ENCODE measurements at places on chromosomes 16 and 17.

DNA sequence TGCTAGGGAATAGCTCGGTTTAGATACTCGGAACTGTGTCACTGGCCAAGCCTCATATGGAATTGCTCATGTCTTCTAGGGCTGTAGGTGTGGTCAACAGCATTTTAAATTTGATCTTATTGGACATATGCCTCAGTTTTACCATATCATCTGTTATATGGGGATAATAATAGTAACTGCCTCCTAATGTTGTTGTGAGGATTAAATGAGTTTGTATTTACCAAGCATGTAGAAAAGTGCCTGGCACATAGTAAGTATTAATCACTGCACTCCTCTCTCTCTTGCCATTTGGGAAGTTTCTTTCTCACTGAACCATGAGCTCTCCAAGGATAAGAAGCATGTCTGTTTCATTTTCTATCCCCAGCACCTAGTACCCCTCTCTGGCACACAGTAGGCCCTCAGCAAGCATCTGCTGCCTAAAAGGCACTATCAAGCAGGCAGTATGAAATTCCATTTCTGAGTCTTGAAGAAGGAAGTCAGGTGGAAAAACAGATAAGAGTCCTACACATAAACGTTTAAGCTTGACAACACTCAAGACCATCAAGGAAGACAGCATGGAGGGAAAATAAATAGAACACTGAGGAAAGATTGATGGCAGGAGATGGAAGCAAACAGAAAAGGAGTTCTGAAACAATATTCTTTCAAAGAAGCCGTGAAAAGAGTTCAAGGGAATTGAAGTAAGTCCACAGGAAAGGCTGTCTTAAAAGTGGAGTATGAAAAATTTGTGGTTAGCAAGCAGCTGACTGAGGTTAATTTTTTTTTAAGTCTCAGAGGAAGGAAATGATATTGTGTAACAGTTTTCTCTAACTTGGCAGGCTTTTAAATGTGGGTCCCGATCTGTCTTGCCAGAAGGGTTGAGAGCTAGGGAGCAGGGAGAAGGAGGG lies 2.2 kb upstream of the ATP6V0A1 start:
- DNase-seq = no peak

- no peak for DNase-seq
These were observed 11.7 kb downstream of the ABCC1 start for GRCh38 chr16:15961060-15961511.

DNA sequence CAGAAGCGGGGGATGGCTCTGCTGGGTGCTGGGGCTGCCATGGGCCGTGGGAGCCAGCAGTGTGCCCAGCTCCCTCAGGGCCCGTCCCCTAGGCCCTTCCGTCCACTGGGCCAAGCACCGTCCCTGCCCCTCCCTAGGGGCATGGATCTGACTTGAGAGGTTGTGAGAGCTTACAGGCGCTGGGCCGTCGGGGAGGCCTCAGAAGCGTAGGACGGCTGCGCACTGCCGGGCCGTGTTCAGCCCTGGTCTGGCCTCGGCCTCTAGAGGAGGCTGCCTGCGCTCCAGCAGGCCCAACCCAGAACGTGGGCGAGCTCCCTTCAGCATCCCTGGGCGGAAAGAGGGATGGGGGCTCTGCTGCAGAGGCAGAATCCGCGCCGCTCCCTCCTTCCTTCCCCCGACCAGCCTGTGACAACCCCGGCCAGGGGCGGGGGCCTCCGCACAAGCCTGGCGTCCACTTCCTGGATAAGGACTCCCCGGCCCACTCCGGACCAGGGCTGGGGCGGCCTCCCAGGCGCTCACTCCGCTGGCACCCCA lies 685 bp upstream of the MPG start:
- no peak for DNase-seq

DNA sequence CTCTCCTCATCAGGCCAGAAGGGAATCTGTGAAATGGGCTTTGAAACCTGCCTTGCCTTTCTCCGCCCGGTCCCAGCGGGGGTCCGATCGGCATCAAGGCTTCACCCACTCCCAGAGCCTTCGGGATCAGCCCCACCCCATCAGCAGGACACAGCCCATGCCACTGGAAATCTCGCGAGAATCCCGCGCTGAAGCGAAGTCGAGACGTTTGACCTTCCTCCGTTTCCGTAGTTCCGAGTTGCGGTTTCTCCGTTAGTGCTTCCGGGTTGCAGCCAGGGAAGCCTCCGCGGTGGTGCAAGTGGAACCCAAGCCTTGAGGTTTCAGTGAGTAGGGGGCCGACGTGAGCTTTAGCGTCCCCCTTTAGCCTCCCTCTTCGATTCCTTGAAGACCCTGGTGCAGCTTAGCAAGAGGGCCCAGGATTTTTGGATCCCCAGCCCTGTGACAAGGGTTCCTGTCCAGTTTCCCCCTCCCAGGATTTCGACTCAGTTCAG lies at the start of gene COASY:
COASY (plus strand) TSS at position 252 of the 491 bp plus-strand sequence. CDS start 475 bp downstream, outside the sequence.
- DNase-seq = peak; percentile 75

DNA sequence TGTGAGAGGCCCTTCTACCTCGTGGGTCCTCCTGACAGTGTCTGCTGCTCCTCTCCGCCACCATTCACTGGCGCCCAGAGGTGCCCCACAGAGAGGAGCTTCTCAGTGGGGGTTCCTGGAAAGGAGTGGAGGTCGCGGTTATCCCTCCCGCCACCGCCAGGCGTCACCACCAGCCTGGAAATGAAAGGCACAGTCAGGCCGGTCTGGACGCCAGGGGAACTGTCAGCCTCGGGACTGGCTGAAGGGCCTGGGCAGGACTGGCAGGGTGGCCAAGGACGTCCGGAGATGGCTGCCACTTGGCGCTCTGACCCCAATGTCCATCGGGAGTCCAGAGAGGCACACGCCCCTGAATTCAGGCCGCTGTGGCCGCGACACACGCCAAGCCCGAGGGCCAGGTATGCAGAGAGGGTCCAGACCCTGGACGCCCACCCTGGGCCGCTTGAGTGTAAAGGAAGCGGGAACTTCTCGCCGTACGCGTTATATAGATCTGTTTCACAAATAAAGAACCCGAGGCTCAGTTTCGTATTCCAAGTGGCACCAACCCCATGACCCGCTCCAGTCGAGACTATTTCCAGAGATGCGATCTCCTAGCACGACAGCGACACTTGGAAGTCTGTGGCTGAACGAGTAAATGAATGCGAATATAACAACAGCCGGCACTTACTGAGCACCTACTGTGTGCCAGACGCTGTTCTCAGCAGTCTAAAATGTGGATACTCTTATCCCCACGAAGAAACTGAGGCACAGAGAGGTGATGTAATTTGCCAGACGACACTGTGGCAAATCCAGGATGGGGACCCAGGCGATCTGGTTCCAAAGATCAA lies 7.6 kb upstream of the NXPH3 start:
- DNase-seq = peak; percentile 86

DNA sequence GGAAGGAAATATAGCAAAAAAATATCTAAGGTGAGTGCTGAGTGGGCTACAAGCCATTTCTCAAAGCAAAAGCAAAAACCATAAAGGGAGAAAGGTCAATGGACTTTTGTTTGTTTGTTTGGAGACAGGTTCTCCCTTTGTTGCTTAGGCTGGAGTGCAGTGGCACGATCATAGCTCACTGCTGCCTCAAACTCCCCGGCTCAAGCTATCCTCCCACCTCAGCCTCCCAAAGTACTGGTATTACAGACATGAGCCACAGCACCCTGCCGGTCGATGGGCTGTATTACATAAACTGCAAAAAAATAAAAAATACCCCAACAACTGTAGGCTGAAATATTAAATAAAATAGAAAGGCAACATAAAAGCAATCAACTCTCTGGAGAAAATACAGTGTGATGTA lies 3.5 kb upstream of the RBBP6 start:
- no peak for DNase-seq

- no peak for DNase-seq
These were observed 1.1 kb downstream of the ACSF2 start for GRCh38 chr17:50426814-50427787.

DNA sequence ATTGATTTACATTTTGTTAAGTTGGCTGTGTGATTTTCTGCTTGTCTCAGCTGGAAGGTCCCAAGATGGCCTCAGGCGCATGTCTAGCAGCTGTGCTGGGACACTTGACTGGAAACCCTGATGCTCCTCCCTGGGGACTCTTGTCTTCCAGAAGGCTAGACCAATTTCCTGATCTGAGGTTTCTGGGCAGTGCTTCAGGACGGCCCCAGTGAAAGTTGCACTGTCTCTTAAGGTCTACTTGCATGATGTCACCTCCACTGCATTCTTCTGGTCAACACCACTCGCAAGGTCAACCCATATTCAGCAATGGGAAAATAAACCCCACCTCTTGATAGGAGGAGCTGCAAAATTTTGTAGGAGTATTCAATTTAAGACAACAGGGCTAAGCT lies 116.0 kb downstream of the SALL1 start:
- no peak for DNase-seq

All from stimulated activated CD4-positive, alpha-beta T cell treated with anti-CD3 and anti-CD28 coated beads, Interleukin-1b, Interleukin-23, amount 100 ng/mL, for 1 hour (primary cell).